CD4-positive, alpha-beta T cell treated with Interferon gamma for 1 hour (primary cell): ENCODE measurements at places on chromosomes 4 and X.

- no peak for DNase-seq
Measured at GRCh38 chr4:78197947-78198346, 140.8 kb downstream of the FRAS1 start.

GRCh38 chr4:127778102-127778501 lies 4.0 kb upstream of the HSPA4L start:
- no peak for DNase-seq

DNA sequence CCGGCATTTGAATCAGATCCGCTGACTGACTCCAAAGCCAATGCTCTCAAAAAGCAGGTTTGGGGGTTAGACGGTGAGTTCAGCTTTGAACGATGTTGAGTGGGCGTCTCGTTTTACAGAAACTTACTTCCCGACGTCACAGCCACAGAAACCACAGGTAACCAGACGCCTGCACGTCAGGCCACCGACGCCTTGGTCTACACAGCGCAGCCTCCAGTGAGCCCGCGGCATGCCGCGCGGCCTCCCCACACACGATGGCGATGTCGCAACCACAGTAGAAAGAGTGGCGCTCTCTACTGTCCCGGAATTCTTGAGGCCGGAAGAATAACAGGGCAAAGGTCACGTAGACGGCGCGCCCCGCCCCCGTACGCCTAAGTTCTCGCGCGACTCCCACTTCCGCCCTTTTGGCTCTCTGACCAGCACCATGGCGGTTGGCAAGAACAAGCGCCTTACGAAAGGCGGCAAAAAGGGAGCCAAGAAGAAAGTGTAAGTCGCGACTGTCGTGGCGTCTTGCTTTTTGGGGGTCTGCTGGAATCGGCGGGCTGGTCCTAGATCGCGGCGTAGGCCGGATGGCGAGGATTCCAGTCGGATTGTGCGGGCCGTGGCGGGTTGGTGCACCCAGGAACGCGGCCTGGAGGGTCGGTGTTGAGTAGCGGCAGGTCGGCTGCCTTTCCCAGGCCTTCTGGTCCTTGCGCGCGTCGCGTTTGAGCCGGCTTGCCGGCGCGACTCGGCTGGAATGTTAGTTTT lies at the start of gene RPS3A:
Gene RPS3A, plus strand, starts transcription at position 400 of the 747 bp plus-strand sequence. Its CDS starts 25 bp downstream, at position 425.
- DNase-seq = peak; percentile 98

- DNase-seq = no peak
Measured at GRCh38 chrX:119853444-119853843, 681 bp upstream of the UPF3B start.

GRCh38 chr4:14868426-14869395 lies 133.6 kb upstream of the CPEB2 start:
- no peak for DNase-seq

DNA sequence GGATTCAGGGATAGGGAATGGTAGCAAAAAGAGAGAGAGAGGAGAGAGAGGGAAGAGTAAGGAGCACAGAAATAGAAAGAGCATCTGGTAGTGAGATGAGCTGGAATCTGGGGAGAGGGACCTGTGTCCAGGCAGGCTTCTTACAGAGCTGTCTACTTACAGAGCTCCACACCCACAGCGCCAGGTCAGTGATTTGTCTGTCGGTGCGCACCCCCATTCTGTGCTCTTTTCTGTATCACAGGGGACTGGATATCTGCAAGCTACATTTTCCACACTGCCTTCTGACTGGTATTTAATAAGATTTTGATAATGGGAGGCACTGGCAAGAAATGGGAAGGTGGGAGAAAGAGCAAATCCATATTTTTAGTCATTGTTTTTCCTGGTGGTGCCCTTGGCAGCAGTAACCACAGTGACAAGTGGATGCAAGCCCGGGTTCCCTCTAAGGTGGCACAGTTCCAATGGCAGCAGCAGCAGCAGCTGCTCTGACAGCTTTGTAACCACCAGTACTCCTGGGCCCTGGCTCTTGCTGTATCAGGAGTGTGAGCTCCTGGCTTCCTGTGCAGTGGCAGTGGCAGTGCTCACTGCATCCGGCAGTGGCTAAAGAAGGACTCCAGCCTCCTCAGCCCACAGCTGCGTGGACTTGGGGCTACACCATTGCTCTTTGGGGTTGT lies 300.5 kb downstream of the TRIML1 start:
- no peak for DNase-seq

DNA sequence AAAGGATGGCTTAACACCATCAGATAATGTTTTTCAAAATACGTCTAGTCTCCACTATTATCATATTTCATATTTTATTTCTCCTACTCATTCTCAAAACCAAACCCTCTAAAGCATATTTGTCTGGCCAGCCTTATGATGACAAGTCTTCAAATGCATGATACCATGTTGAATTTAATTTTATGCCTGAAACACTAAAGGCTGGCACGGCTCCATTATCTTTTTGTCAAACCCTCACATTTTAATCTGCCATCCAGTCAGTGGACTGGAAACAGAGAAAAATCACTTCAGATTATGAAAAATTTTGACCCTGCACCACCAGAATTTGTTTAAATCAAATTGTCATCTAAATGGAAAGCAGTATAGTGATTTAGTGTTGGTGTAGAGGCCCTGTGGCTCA lies 42.9 kb downstream of the SCD5 start:
- no peak for DNase-seq

- DNase-seq = no peak
Measured at GRCh38 chrX:96052078-96052477, 632.6 kb upstream of the DIAPH2 start.

- no peak for DNase-seq
Measured at GRCh38 chr4:55524844-55525571, 21.7 kb downstream of the CLOCK start.

DNA sequence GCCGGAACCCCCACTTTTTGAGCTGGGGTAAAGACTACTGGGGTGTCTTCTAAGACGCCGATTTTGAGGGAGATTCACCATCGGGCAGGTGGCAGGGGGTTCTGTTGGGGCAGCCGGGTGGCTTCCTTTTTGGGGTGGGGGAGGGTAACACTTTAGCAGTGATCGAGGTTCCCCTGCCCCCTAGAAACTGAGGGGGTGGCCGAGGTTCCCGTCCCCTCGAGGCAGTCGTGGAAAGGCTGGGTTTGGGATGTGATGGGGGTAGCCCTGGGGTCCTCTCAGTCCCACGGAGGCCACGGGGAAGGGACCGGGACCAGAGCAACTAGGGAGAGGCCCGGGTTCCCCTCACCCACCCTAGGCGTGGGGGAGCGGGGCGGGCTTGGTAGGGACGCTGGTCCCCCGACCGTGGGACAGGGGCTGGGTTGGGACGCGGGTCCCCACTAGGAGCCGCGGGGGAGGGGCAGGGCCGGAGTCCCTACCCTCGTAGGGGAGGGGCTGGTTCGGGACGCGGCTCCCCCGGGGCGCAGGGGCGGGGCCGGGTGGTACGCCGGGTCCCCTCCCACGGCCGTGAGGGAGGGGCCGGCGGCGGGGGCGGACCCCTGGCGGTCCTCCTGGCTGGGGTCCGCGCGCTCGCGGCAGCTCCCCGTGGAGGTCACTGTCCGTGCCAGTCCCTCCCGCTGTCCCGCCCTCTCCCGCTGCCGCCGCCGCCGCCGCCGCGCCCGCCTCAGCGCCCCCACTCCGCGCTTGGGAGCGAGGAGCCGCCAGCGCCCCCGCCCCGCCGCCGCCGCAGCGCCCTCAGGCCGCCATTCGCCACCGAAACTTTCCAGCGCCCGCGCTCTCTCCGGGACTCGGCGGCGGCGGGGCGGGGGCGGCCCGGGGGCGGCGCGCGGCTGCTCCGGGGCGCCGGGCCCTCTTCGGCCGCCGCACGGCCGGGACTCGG lies at the start of gene TBL1X:
Gene TBL1X, plus strand, starts transcription at position 624 of the 937 bp plus-strand sequence. CDS start 188,529 bp downstream, outside the sequence.
- DNase-seq = peak; percentile 55

GRCh38 chr4:145785391-145786008 lies 105.6 kb downstream of the C4orf51 start:
- no peak for DNase-seq
